ENCODE measurements at places on chromosomes 3 and 15.

GRCh38 chr3:179436517-179436916 is 14.8 kb downstream of the GNB4 start:
- DNase-seq, result no peak

DNA sequence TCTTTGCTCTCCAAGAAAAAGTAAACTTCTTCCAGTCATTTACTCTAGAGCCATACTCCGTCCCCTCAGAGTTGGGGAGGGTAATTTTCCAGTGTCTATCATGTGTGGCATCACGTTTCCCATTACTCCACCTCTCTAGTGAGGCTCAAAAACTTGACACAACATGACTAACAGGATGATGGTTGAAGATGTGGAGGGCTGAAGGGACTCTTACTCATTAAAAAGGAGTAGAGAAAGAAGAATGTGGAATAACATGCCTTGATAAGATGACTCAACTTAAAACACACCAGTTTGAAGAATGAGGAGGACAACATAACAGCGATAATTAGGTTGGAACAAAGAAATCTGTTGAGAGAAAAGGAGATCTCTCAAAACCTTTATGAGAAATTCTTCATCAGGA is 894.3 kb downstream of the OTOL1 start:
- DNase-seq, result no peak

DNA sequence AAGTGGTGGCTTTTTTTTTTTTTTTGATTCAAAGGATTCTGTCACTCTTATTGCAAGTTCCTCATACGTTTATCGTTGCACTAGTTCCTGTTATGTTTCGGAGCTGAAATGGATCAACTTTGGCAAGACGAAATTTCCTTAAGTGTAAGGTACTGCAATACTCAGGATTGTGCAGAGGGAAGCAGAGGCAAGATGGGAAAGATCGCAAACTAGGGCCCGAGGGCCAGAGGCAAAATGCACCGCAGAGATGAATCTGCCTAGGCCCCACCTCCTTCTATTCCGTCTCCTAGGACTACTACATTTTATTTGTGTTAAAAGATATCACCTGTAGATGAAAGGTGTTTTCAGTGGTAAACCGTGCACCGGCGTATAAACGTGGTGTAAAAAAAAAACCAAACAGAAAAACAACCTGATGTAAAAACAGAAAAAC is 331 bp downstream of the RNU6-1 start:
- peak; percentile 54 for DNase-seq

- peak; percentile 31 for DNase-seq
Measured at GRCh38 chr15:101652786-101653430, 727 bp upstream of the TM2D3 start.

- DNase-seq, result no peak
Measured at GRCh38 chr3:29922992-29923746, 642.3 kb downstream of the RBMS3 start.

DNA sequence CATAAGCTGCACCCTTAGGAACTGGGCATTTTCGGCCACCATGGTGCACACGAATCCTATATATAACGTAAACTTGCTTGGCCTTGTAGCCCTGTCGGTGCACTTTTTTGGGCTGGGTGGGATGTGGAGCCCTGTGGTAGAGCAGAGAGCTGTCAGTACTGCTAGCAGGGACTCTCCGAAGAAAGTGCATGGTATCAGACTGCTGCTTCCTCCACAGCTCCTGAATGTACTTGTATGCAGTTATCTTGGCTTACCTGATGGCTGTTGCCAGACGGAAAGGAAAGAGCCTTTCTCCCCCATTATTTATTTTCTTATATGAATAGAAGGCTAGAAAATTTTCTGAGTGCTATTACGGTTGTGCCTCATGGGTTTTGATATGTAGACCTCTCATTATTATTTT is 8.4 kb downstream of the GALK2 start:
- DNase-seq, result no peak

GRCh38 chr15:85379403-85380131 is 836 bp upstream of the AKAP13 start:
- DNase-seq, result no peak

- DNase-seq, result no peak
Measured at GRCh38 chr3:63707731-63708130, 55.3 kb downstream of the SNTN start.

DNA sequence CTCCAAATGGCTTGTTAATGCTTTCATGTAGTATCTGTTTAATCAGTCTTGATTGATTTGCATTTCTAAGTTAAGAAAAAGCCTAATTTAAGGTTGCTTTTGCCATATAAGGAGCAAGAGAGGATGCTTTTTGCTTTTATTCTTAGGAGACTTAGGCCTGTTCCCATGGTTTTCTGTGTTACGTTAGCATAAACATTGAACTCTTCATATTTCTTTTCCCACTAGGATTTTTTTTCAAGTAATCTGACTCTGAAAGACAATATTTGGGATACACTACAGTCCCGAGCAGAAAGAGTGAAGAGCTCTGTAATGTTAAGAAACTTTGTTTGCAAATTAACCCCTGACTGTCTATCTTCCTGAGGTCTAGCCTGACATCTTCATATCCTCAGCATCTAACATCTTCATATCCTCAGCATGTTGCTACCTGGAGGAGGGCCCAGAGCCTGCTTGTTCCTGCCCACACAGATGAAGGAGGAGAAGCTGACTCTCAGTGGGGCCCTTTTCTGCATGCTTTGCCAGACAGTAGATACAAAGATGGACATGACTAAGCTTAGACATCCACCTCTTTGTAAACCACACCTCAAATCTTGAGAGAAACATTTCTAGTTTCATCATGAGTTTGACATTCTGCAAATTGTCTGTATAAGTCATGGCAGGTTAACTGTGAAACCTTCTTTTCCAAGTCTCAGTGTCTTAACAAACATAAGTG is 86.2 kb upstream of the COL6A5 start:
- no peak for DNase-seq

- no peak for DNase-seq
Measured at GRCh38 chr15:52706091-52706490, 26.9 kb upstream of the ATOSA start.

DNA sequence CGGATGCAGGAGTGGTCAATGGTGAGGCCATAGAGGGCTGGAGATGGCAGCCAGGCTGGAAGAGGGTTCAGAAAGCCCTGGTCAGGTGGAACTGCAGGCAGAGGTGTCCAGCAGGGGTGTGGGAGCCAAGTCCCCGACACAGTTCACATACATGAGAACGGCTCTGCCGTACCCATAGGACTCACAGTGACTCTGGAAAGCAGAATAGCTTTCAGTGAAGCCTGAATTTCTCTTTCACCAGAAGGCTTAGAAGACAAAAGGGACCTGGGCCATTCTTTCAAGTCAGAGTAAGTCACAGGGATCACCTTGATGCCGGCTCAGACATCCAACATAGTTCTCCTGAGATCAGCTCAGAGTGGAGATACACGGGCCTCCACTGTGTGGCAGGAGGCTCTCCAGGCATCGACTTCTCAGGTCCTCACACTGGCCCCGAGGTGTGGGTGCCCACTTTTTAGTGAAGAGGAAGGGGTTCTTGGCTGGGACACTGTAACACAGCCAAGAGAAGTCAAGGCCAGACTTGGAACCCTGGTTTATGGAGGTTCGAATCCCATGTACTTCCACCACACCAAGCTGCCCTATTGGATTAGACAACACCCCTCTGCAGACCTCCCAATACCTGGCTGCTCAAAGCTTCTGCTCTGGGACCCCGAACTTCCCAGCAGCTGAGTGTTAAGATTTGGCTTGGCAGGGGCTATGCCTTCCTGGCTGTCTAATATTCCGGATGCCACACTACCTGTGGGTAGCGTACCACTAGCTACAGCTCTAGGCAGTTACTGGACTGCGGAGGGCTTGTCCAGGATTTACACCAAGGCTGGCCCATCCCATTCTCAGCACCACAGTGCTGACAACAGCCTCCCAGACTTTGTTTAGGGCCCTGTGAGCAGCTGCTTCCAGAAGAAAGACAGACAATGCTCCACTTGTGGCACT is 40.4 kb upstream of the RAB6B start:
- DNase-seq, result no peak

DNA sequence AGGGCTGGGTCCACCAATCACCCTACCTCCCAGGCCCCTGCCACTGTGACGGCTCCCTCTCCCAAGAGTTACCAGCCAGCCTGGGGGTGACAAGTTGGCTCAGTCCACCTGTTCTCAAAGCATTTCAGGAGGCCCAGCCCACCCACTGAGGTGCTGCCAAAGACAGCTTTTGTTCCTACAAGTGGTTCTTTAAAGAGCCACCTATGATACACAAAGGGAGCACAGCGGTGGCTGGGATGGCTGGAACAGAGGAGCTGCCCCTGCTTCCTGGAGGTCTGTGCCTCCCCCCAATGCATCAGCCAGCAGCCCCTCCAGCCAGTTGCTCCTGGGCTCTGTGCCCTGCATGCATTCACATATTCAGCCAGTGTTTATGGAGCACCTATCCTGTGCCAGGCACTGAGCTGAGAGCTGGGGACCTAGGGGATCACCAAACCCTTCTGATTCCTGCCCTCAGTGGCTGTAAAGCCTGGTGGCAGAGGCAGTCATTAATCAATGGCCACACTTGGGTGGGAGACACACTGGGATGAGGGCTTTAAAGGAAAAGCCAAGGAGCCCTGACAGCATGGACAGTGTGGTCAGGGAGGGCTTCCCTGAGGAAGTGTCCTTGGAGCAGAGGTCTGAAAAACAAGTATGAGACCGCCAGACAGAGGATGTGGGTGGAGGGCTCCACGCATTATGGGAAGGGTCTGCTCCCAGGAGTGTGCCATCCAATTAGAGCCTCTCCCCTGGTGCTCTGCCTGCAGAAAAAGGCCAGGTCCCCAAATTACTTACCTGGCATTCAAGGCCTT is 107.1 kb upstream of the LINGO1 start:
- no peak for DNase-seq

- no peak for DNase-seq
Measured at GRCh38 chr3:194375473-194376240, 6.1 kb upstream of the LRRC15 start.

GRCh38 chr15:42090370-42090769 is 4.0 kb downstream of the PLA2G4D start:
- no peak for DNase-seq

DNA sequence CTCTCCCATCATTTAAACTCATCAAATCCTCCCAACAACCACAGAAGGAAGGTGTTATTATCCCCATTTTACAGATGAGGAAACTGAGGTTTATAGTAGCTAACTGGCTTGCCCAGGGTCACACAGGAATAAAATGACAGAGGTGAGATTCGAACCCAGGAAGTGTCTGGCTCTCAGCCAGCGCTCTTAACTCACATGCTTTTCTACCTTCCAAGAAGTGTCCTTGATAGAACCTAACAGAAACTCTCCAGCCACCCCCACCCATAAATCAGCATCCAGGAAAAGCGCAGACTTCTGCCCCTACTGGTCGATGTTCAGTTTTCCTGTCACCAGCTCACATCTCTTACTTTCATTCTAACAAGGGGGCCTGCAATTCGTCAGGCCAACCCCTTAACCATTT is 51.7 kb downstream of the SPATA12 start:
- no peak for DNase-seq

DNA sequence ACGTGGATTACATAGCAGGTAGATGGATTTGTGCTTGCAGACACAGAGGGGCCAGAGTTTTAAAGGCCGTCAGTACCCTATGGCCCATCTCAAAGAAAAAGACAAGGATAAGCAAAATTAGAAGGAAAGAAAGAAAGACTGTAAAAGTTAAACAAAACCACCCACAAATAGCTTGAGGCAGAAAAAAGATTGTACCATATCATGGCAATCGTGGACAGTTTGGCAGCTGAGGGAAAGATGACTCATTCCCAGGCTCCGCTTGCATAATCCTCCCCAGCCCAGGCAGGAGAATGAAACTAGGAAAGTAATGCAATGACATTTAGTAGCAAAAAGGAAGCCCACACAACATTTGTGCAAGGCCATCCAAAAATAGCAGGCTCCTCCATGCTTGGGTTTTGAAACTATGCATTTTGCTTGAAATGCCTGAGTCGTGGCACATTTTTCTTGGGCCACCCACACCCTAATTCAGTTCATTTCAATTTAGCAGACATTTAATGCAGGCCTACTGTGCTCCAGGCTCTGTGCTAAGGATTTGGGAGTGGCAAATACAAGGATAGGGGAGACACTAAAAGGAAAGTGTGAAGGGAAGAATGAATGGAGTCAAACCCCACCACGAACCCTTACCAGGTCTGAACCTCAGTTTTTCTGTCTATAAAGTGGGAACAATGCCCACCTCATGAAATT is 40.9 kb upstream of the SMAD3 start:
- peak; percentile 53 for DNase-seq

DNA sequence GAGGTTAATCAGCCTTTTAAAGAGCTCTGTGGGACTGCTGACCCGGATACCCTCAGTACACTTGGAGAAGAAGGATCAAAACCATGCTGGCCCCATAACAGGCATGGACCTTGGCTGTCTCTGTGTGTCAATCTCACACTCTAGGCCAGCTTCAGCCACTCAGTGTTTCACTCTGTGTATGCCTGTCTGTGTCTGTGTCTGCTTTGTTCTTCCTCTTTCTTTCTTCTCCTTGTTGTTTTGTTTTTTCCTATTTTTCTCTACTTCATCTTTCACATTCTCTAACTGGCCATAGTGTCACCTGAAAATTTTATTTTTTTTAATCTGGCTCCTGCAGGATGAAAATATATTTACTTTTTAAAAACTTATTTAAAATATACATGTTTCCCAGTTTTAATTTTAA is 51.1 kb downstream of the SERP1 start:
- DNase-seq, result no peak
